CD4-positive, CD25-positive, alpha-beta regulatory T cell (primary cell): ENCODE measurements at places on chromosomes 2 and 18. TPM values are rescaled to one million over a fixed set of nuclear protein-coding genes. Genes with fewer than 3 reads are reported as not detected.

PRKAG3 gene
- polyA plus RNA-seq, result not detected

INHBB gene
- not detected for polyA plus RNA-seq

RAD51AP2 gene
- polyA plus RNA-seq, result not detected

SULT1C3 gene
- not detected for polyA plus RNA-seq

GAREM2 gene
- polyA plus RNA-seq, result 1.2 TPM

ERBB4 gene
- not detected for polyA plus RNA-seq

RTP5 gene
- polyA plus RNA-seq, result not detected

HOXD12 gene
- not detected for polyA plus RNA-seq

ARMC9 gene
- 0.92 TPM for polyA plus RNA-seq

CAPN14 gene
- not detected for polyA plus RNA-seq

RBBP8 gene
- 5.9 TPM for polyA plus RNA-seq

CPS1 gene
- not detected for polyA plus RNA-seq

MAPRE3 gene
- polyA plus RNA-seq, result 0.58 TPM

UGT1A1 gene
- not detected for polyA plus RNA-seq

CNGA3 gene
- not detected for polyA plus RNA-seq

DUSP2 gene
- 30.8 TPM for polyA plus RNA-seq

GCG gene
- not detected for polyA plus RNA-seq

GPR155 gene
- polyA plus RNA-seq, result 17.8 TPM

UGT1A10 gene
- polyA plus RNA-seq, result not detected

ASPRV1 gene
- 1.1 TPM for polyA plus RNA-seq

ANKRD30B gene
- polyA plus RNA-seq, result not detected

ABHD1 gene
- polyA plus RNA-seq, result 0.76 TPM

TMEM182 gene
- 4.4 TPM for polyA plus RNA-seq

MROH2A gene
- polyA plus RNA-seq, result not detected

SLC8A1 gene
- polyA plus RNA-seq, result 0.43 TPM

STEAP3 gene
- polyA plus RNA-seq, result not detected

SERPINB4 gene
- not detected for polyA plus RNA-seq

GRB14 gene
- polyA plus RNA-seq, result not detected
